ENCODE measurements at places on chromosomes 12 and 14.

GRCh38 chr12:106139422-106140171, 843 bp upstream of the NUAK1 start:
- no peak for DNase-seq

DNA sequence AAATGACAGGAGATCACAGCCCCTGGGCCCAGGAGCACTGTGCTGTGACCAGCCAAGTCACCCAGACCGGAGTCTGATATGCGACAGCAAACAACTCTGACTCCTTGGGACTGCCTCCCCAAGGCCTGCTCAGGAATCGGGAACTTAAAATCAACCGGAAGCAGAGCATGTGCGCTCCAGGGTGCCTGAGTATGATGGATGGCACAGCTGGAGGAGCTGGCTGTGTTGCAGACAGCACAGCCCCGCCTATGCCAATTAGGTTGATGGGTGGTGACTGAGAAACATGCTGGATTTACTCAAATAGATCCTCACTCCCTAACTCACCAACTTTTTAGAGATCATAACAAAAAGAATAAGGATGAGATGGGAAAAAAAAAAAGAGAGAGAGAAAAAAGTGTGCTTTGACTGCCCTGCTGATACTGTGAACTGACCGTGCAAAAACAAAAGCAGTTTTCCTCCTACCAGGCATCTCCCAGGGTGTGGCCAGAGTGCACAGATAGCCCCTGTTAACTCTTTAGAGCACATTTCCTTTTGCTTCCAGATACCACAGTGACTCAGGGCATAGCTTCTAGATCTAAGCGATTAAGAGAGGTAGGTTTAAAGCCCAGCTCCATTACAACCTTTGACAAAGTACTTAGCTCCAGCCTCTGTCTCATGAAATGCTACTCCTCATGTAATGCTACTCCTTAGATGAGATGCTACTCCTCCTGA, 27.4 kb upstream of the STON2 start:
- DNase-seq: no peak

GRCh38 chr12:112568641-112569040, 149.9 kb downstream of the PTPN11 start:
- no peak for DNase-seq

GRCh38 chr14:93729993-93730392, 58.3 kb downstream of the PRIMA1 start:
- no peak for DNase-seq

- no peak for DNase-seq
Measured at GRCh38 chr14:33847066-33847465, 103.8 kb downstream of the EGLN3 start.

GRCh38 chr12:55695349-55695748, 12.4 kb downstream of the ITGA7 start:
- DNase-seq: no peak

GRCh38 chr14:32047791-32048190, 29.3 kb upstream of the ARHGAP5 start:
- no peak for DNase-seq

DNA sequence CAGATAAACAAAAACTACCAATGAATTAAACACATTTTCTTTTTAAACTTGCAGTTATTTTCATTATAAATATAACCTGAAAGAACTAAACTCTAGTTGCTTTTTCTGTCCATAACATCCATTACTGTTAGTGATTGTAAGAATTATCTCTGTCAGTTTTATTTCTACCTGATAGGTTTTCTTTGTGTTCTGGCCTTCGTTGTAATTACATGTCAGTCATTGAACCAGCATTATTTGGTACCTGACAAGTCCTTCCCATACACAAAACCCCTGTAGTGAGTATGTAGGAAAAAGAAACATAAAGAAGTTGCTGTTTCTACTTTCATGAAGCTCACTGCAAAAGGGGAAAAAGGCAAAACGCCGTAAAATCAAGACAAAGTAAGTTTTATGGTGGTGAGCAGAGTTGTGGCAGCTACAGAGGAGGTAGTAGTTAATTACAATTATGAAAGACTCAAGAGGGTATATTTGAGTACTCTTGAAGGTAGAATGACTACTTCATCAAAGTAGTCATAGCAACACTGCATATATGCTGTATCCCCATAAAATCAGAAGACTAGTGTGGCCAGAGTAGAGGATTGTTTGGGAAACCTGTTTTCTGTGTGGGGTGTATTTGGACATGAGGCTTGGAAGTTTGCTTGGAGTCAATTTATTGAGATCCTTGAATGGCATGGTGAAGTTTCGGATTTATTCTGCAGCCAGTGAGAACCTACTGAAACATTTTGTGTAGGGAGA, 102.8 kb downstream of the SLC5A8 start:
- no peak for DNase-seq

DNA sequence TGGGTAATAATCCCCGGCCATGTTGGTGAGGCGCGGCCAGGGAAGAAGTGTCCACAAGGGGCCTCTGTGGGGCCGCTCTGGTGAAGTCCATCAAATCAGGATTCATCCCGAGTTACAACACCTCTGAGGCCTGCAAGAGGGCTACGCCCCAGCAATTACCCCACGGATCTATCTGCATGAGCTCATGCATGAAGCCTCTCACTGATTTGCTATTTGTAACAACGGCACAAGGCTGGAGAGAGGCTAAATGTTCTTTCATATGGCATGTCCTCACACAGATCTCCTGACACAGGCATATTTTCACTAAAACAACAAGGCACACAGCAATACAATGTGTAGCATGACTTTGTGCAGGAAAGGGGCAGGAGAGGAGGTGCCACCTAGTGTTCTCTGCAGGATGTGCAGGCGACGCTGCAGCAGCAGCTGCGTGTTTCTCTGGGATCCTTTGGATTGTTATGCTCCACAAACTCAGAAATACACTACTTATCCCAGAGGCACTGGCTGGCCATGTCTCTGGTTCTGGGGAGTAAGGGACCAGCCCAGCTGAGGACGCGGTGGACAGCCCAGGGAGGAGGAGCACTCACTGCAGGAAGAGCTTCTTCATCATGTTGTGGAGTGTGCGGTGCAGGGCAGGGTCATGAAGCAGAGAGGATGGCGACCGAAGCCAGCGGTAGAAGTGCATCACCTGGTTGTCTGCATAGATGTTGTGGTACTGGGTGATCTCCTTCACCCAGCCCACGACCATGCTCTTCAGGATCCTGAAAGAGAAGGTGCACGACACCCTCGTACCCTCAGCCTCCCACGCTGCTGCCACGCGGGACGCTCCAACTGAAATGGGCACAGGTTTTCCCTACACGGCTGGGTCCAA, 20.2 kb downstream of the P2RX2 start:
- DNase-seq: no peak

DNA sequence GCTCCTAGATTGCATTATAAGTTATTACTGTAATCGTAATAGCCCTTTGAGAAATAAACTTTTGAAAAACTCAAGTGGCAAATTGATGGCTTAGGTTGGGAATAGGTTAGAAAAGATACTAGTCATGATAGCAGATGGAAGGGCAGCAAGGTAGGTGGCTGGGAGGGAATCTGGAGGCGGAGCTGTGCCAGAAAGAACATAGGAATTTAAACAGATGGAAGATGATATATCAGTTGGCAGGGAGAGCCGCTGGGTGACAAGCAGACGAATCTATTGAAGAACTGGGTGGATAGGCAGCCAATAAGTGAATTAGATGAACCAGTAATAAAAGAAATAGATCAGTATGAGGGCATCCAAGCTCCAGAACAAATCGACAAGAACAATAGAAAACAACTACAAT, 142.1 kb downstream of the CNTN1 start:
- no peak for DNase-seq

DNA sequence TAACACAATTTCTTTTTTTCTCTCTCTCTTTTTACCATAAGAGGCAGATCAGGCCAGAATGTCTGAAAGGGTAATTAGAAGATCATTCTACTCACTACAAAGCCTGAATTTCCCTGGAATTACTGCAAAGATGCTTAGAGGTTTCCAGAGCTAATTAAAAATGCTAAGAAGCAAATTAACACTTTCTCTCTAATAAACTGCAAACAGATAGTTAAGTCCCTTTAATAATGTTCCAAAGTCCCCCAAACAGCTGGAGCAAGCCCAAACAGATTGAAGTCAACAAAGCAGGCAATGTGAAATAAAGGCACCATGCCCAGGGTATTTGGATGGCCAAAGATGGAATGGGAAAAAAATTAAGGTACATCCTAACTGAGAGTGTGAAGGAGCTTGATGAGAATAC, 208.8 kb upstream of the LRFN5 start:
- DNase-seq: no peak
